Hematopoietic multipotent progenitor cell treated with erythropoietin and hydrocortisone succinate and interleukin-3 and kit ligand, for 6 days (in vitro differentiated cells): ENCODE measurements at places on chromosomes 6 and 20.

- no peak for DNase-seq
Observed at GRCh38 chr20:47320990-47321805, 35.3 kb downstream of the ZMYND8 start.

GRCh38 chr6:158911746-158912480 lies 88.1 kb downstream of the RSPH3 start:
- no peak for DNase-seq

- no peak for DNase-seq
Observed at GRCh38 chr6:129709196-129709768, 695 bp downstream of the ARHGAP18 start.

GRCh38 chr6:126650931-126651330 lies 311.0 kb downstream of the CENPW start:
- no peak for DNase-seq

GRCh38 chr20:8671370-8671961 lies 397.4 kb upstream of the PLCB4 start:
- DNase-seq: no peak
